Fibroblast of lung (primary cell): ENCODE measurements at places on chromosomes 3 and 15. TPM values are rescaled to one million over a fixed set of nuclear protein-coding genes. Genes with fewer than 3 reads are reported as not detected.

REC114 gene
- polyA plus RNA-seq: not detected in 2 replicates

GRCh38 chr3:144109944-144110343 is 138.3 kb downstream of the DIPK2A start:
- no peak for DNase-seq

GRCh38 chr3:127389420-127389819 is 101.6 kb upstream of the PRR20G start:
- DNase-seq: no peak

AHSG gene
- polyA plus RNA-seq: not detected in 2 replicates

- DNase-seq: no peak
Observed at GRCh38 chr3:108088146-108088545, 2.7 kb downstream of the CD47 start.

- DNase-seq: no peak
Observed at GRCh38 chr15:56490461-56490860, 25.5 kb upstream of the MNS1 start.

LNP1 gene
- 3.5 and 4.7 TPM in 2 replicates for polyA plus RNA-seq

TRIM42 gene
- polyA plus RNA-seq: not detected in 2 replicates

- DNase-seq: peak; percentile 62
Observed at GRCh38 chr15:63896336-63897115, 62.8 kb upstream of the HERC1 start.

DNA sequence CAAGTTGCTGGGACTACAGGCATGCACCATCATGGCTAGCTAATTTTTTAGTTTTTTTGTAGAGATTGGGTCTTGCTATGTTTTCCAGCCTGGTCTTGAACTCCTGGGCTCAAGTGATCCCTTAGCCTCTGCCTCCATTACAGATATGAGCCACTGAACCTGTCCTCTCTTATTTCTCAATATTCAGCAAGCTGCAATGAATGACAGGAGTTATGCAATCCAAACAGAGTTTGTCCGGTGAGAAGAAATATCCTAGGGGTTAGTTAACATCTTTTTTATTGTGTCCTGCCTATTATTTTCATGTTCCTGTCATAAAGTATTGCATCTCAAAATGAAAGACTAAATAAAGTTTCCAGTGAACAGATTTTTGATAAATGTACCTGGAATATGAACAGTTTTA is 1161.4 kb downstream of the OTOL1 start:
- DNase-seq: no peak

TRPM1 gene
- polyA plus RNA-seq: not detected in 2 replicates

CEP70 gene
- 11.0 and 12.3 TPM in 2 replicates for polyA plus RNA-seq

GRCh38 chr3:85939074-85939482 is 980.3 kb downstream of the CADM2 start:
- DNase-seq: peak; percentile 74
